ENCODE measurements at places on chromosomes 7 and 10. TPM values are rescaled to one million over a fixed set of nuclear protein-coding genes. Genes with fewer than 3 reads are reported as not detected.
A peak's percentile ranks its signal among the peaks of the same experiment; 100 is the strongest.

DNA sequence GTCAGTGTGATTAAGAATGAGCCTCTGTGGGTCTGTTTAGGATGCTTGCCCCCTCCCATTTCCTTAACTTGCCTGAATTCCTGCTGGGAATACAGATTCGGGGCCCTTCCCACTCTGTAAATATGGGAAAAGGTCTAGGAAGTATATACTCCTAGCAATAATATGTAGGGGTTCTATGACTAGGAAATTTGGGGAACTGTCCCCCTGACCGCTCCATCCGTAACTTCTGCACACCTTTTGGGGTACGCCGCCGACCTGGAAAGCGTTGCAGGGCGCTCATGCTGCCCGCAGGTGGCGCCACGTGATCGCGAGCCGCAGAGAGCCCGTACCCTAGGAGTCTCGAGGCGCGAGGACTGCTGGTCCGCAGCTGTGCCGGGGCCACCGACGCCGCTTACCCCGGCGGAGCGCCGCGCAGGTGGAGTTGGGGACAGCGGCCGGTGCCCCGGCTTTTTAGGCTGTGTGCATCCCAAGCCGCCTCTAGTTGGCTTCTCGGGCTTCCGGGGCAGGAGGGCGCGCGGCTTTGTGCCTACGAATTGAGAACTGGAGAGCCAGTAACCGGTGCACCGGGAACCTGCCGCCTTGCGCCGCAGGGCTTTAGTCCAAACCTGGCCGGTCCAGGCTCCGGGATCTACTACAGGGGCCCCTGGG, 656 bp upstream of the CNNM2 start:
- DNase-seq: peak; percentile 74
- peak overlapping the region; percentile 89 for H3K27ac ChIP-seq
- peaks cover 34% of the 10 kb centered on the region for H3K4me1 ChIP-seq

Gene SPRN
- total RNA-seq: not detected

- peak overlapping the region; percentile 53 for H3K4me3 ChIP-seq
- H3K27me3 ChIP-seq: peaks cover 22% of the 10 kb centered on the region
- no peak overlapping the region for H3K27ac ChIP-seq
- peaks cover 19% of the 10 kb centered on the region for H3K4me1 ChIP-seq
- DNase-seq: peak; percentile 48
- H3K36me3 ChIP-seq: no peaks in the 10 kb centered on the region
These were observed 805 bp downstream of the RASGEF1A start for GRCh38 chr10:43265799-43266721.

GRCh38 chr7:108284349-108285002, 154.3 kb upstream of the LAMB4 start:
- DNase-seq: no peak
- H3K27ac ChIP-seq: no peak overlapping the region
- no peaks in the 10 kb centered on the region for H3K36me3 ChIP-seq
- H3K4me1 ChIP-seq: no peaks in the 10 kb centered on the region
- peaks cover 4% of the 10 kb centered on the region for H3K27me3 ChIP-seq

DNA sequence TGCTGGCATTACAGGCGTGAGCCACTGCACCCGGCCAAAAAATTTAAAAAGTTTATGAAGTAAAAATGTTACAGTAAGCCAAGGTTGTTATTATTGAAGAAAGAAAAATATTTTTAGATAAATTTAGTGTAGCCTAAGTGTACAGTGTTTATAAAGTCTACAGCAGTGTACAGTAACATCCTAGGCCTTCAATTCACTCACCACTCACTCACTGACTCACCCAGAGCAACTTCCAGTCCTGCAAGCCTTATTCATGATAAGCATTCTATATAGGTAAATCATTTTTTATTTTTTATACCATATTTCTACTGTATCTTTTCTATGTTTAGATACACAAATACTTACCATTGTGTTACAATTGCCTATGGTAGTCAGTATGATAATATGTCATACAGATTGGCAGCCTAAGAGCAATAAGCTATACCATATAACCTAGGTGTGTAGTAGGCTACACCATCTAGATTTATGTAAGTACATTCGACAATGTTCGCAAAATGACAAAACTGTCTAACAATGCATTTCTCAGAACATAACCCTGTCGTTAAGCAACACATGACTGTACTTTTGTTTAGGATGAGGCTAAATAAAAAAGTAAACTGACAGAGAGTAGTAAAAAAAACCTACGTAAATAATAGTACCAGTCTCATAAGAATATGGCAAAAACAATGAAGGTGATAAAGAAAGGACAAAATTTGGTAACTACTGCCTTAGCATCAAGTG, 77.8 kb upstream of the FAM133B start:
- H3K4me3 ChIP-seq: no peak overlapping the region
- H3K27ac ChIP-seq: no peak overlapping the region
- peaks cover 4% of the 10 kb centered on the region for H3K4me1 ChIP-seq
- H3K27me3 ChIP-seq: no peaks in the 10 kb centered on the region
- DNase-seq: no peak

Gene NPSR1
- not detected for total RNA-seq

DNA sequence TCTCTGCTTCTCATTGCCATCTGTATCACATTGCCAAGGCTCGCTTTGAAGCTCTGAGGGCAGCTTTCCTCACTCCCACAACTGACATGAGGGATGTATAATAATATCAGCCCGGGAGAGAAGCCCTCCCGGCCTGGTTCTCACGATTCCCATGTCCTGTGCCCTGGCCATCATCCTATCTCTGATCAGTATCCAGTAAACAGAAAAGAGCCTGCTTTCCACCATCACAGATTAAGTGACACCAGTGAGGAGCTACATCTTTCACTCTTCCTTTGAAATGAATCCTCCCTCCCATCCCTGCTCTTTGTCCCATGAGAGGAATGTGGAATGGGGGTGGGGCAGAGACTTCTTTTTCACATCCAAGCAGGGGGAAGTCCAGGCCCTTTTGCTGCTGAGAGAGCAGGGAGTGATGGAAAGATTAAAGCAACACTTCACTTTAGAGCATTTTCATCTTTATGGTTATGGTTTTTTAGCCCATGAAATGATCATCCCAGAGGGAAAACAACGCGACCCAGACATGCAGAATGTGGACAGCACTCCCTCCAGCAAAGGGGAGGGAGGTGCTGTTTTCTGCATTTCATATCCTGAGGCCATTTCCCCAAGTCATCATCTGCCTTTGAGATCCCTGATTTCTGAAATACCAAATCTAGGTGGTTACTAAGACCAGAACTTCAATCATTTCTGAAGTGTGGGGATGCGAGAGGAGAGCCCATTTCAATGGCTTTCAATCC, 84.6 kb upstream of the LYZL1 start:
- no peaks in the 10 kb centered on the region for H3K4me1 ChIP-seq
- peaks cover 4% of the 10 kb centered on the region for H3K27me3 ChIP-seq
- no peak for DNase-seq
- H3K27ac ChIP-seq: no peak overlapping the region
- no peaks in the 10 kb centered on the region for H3K36me3 ChIP-seq
- no peak overlapping the region for H3K4me3 ChIP-seq

GRCh38 chr7:78149787-78150186, 351.2 kb downstream of the PHTF2 start:
- no peak overlapping the region for H3K4me3 ChIP-seq
- no peak overlapping the region for H3K27ac ChIP-seq
- H3K27me3 ChIP-seq: peaks cover 6% of the 10 kb centered on the region
- DNase-seq: no peak
- H3K36me3 ChIP-seq: no peaks in the 10 kb centered on the region

GRCh38 chr10:95445837-95446486, 115.2 kb downstream of the SORBS1 start:
- peak; percentile 5 for DNase-seq
- H3K27me3 ChIP-seq: no peaks in the 10 kb centered on the region
- H3K36me3 ChIP-seq: no peaks in the 10 kb centered on the region
- H3K4me3 ChIP-seq: no peak overlapping the region
- H3K27ac ChIP-seq: no peak overlapping the region

DNA sequence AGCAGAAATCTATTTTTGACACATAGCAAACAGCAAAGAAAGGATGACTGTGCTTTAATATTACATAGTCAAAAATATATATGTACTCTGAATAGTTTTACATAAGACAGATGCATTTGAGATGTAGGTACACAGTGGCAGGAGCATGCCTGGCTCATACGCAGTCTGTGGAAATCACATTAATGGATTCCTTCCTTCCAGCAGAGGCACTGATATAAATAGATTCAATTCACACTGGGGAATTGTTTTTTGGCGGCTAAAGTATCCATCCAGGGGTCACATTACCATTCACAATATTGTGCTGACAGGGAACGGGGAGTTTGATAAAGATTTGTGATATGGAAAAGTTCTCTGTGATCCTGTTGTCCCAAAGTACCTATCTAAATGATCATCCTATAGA, 72.5 kb upstream of the AGR3 start:
- H3K4me3 ChIP-seq: no peak overlapping the region
- no peaks in the 10 kb centered on the region for H3K36me3 ChIP-seq
- DNase-seq: no peak
- H3K4me1 ChIP-seq: no peaks in the 10 kb centered on the region
- no peak overlapping the region for H3K27ac ChIP-seq

DNA sequence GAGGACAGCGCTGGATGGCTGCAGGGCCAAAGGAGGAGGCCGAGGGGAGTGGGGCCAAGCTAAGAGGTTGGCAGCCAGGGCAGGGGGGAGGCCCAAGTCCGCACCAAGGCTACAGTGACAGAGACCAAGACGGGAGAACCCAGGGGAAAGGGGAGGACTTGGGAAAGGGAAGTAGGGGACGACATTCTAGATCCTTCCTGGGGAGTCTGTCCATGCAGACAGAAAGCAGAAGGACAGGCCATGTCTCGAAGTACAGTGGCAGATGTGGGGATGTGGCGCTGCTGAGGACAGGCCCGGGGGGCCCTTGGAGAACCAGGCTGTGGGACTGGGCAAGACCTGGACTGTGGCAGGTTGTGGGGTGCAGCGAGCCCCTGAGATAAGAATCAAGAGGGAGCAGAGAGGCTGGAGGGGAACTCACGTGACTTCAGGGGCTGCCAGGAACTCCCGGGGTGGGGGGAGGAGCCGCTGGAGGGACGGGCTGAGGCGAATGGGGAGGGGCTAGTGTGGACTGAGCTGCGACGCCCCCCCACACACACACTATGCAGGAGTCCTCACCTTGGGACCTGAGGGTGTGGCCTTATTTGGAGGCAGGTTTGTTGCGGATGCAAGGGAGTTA, 68.5 kb upstream of the TNRC18 start:
- no peak for DNase-seq
- no peaks in the 10 kb centered on the region for H3K27me3 ChIP-seq
- H3K27ac ChIP-seq: no peak overlapping the region
- peaks cover 13% of the 10 kb centered on the region for H3K36me3 ChIP-seq
- H3K4me1 ChIP-seq: peaks cover 43% of the 10 kb centered on the region

DNA sequence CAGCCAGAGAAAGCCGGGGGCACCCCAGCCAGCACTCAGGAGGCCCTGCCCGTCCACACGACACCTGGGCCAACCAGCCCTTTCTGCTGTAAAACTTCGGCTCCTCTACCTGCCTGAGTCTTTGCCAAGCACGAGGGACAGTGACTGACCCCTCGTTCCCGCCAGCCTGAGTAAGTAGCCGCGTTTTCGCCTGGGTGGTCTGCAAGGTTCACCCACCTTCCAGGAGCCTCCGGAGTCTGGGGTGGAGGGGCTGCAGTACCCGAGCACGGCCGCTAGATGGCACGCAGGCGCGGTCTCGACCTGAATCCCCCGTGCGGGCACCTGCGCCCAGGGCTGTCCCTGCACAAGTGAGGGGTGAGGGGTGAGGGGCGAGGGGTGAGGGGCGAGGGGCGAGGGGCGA, 192.7 kb downstream of the PTPRN2 start:
- no peaks in the 10 kb centered on the region for H3K36me3 ChIP-seq
- peaks cover 4% of the 10 kb centered on the region for H3K4me1 ChIP-seq
- H3K27ac ChIP-seq: no peak overlapping the region
- H3K27me3 ChIP-seq: no peaks in the 10 kb centered on the region

Gene SKIDA1
- 0.22 TPM for total RNA-seq

Gene PAX2
- not detected for total RNA-seq

DNA sequence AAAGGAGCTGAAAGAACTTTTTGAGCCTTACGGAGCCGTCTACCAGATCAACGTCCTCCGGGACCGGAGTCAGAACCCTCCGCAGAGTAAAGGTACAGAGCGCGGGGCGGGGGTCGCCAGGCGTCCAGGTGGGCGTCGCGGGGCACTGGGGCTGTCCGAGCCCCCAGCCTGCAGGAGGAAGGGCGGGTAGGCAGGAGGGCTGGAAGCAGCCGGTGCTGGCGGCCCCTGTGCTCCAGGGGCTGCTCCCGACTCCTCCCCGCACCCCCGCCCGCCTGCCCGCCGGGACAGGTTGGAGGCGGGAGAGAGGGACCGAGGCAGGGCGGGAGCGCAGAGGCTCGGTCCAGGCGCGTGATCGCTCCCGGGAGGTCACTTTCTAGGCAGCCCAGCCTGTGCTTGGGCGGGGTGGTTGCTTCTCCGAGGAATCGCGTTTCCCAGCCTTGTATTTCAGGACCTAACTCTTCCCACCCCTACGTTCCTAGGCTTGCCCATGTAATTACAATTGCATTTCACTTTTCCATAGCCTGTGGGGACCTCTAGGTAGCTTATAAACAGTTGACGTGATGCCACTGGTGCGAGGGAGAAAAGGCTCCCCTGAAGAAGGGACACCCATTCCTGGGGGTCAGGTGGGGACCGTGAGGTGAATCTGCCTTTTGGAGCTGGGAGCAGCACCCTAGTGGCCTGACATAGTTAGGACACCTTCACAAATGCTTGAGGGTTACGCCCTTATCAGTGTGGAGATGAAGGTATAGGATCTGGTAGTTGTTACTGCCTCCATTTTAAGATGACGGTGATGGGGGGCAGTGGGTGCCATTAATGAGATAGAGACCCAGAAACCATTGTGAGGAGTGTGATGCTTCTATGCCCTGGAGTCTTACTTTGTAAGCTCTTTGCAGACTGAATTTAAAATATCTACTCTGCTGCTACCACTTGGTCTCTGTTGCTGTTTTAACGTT, 148.2 kb downstream of the CELF2 start:
- H3K4me3 ChIP-seq: peak overlapping the region; percentile 87
- peak; percentile 81 for DNase-seq
- peak overlapping the region; percentile 84 for H3K27ac ChIP-seq
- H3K4me1 ChIP-seq: peaks cover 53% of the 10 kb centered on the region
- H3K36me3 ChIP-seq: peaks cover 16% of the 10 kb centered on the region

DNA sequence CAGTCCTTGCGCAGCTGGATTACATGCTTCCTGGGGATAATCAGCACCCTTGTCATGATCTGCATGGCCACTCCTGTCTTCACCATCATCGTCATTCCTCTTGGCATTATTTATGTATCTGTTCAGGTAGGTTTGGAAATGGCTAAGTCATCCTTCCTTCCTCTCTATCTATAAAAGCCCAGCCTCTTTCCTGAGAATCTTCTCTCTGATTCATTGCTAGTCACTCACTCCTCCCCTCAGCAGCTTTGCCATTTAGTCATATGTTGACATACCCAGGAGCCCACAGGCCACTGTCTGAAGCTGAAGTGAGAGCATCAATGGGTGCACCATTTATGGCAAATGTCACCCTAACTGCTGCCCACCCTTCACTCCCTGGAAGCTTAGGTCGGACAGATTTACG, 52.0 kb downstream of the ABCC2 start:
- H3K27ac ChIP-seq: no peak overlapping the region
- H3K4me3 ChIP-seq: no peak overlapping the region
- no peaks in the 10 kb centered on the region for H3K27me3 ChIP-seq
- H3K36me3 ChIP-seq: no peaks in the 10 kb centered on the region

All from CD4-positive, alpha-beta T cell (primary cell).